T-helper 1 cell treated with Interleukin-12 subunit alpha and Interleukin-12 subunit beta and Interleukin-4 antibody, amounts not matched to agents 30 ng/mL and 1 ng/mL, for 36 hours (primary cell): ENCODE measurements at places on chromosomes 4 and X. TPM values are rescaled to one million over a fixed set of nuclear protein-coding genes. Genes with fewer than 3 reads are reported as not detected.

STBD1 gene
- total RNA-seq = 1.9 and 2.3 TPM in 2 replicates

USP51 gene
- 0.98 and 1.2 TPM in 2 replicates for total RNA-seq

GAB3 gene
- total RNA-seq = 26.4 and 32.1 TPM in 2 replicates

SLC49A3 gene
- 0.66 and 1.0 TPM in 2 replicates for total RNA-seq

TEX13B gene
- not detected in 2 replicates for total RNA-seq

NEXMIF gene
- 0.42 and 0.49 TPM in 2 replicates for total RNA-seq

SLC6A14 gene
- not detected in 2 replicates for total RNA-seq

PRPS1 gene
- 59.6 and 61.6 TPM in 2 replicates for total RNA-seq

DDIT4L gene
- total RNA-seq = 2.0 and 2.4 TPM in 2 replicates

DCAF4L1 gene
- total RNA-seq = 0.32 TPM in 2 replicates

RBMXL3 gene
- not detected in 2 replicates for total RNA-seq

ADGRG4 gene
- not detected in 2 replicates for total RNA-seq

TMEM31 gene
- not detected in 2 replicates for total RNA-seq

GPRIN3 gene
- 69.5 and 70.3 TPM in 2 replicates for total RNA-seq

USP26 gene
- total RNA-seq = not detected in 2 replicates

C4orf51 gene
- not detected in 2 replicates for total RNA-seq

SH3RF1 gene
- total RNA-seq = 0.07 and 0.27 TPM in 2 replicates

TCEAL5 gene
- total RNA-seq = not detected in 2 replicates

TLR2 gene
- total RNA-seq = 3.7 and 4.6 TPM in 2 replicates

COL25A1 gene
- total RNA-seq = not detected in 2 replicates

CDS1 gene
- total RNA-seq = 0.05 TPM in 2 replicates

HSFX4 gene
- 0.22 TPM in 1 of 2 replicates, not detected in the other for total RNA-seq

RP2 gene
- 9.0 and 9.3 TPM in 2 replicates for total RNA-seq

CT45A2 gene
- total RNA-seq = not detected in 2 replicates

ACTRT1 gene
- not detected in 2 replicates for total RNA-seq

BEND2 gene
- not detected in 2 replicates for total RNA-seq

ADH1C gene
- not detected in 2 replicates for total RNA-seq

METTL14 gene
- 43.9 and 44.8 TPM in 2 replicates for total RNA-seq

SOD3 gene
- total RNA-seq = not detected in 2 replicates

INPP4B gene
- 23.7 and 27.0 TPM in 2 replicates for total RNA-seq

ADGRG2 gene
- total RNA-seq = not detected in 2 replicates

PDE6B gene
- total RNA-seq = 12.5 and 16.2 TPM in 2 replicates

ERVMER34-1 gene
- total RNA-seq = not detected in 2 replicates

GAK gene
- total RNA-seq = 178 and 191 TPM in 2 replicates

FRMPD3 gene
- total RNA-seq = 0.02 TPM in 1 of 2 replicates, not detected in the other
